ENCODE measurements at places on chromosomes 4 and X. TPM values are rescaled to one million over a fixed set of nuclear protein-coding genes. Genes with fewer than 3 reads are reported as not detected.

The TEC gene
- 2.3 TPM for total RNA-seq

The CYSLTR1 gene
- not detected for total RNA-seq

The BCORL1 gene
- total RNA-seq, result 13.5 TPM

The SASH3 gene
- total RNA-seq, result not detected

The RTL3 gene
- total RNA-seq, result 0.16 TPM

The TTC29 gene
- total RNA-seq, result not detected

The PIR gene
- total RNA-seq, result 58.4 TPM

The BMX gene
- not detected for total RNA-seq

The SPATA18 gene
- total RNA-seq, result 4.6 TPM

The MAP7D2 gene
- total RNA-seq, result 6.3 TPM

The RNF175 gene
- total RNA-seq, result not detected

The CXCL11 gene
- 0.31 TPM for total RNA-seq

The SMIM9 gene
- total RNA-seq, result not detected

The PCDH19 gene
- 0.07 TPM for total RNA-seq
